ENCODE measurements at places on chromosomes 1 and 21.

DNA sequence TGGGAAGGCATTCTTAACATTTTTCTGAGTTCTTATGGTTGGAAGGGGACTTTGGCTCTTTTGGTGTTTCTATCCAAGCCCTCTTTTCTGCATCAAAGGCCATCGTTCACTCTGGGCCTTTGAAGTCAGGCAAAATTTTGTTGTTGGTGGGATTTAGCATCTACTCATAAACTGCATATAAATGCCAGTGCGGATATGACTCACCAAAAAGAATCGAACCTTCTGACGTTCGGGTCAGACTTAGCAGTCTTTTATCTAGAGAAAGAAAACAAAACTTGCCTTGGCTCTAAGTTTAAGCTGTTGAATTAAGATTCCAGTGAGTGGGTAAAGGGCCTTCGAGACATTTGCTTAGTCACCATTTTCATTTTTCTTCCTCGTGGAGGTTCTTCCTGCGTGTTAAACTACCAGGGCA lies 51.4 kb downstream of the EVA1C start:
- DNase-seq: peak; percentile 99

DNA sequence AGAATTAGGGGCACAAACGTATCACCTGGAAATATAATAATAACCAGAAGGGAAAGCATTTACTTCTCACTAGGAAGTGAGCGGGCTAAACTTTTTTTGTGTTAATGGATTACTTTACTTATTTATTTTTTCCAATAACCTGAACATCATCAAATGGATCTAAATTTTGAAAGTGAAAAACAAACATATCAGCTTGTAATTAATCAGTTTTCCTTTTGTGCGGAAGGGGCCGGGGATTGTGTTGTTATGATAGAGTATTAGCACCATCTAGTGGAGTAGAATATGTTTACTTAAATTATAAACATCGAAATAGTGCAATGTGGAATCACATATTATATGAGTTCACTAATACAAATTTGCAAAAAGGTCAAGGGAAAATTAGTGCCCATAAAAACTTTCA lies 9.0 kb downstream of the CFH start:
- DNase-seq: peak; percentile 36

DNA sequence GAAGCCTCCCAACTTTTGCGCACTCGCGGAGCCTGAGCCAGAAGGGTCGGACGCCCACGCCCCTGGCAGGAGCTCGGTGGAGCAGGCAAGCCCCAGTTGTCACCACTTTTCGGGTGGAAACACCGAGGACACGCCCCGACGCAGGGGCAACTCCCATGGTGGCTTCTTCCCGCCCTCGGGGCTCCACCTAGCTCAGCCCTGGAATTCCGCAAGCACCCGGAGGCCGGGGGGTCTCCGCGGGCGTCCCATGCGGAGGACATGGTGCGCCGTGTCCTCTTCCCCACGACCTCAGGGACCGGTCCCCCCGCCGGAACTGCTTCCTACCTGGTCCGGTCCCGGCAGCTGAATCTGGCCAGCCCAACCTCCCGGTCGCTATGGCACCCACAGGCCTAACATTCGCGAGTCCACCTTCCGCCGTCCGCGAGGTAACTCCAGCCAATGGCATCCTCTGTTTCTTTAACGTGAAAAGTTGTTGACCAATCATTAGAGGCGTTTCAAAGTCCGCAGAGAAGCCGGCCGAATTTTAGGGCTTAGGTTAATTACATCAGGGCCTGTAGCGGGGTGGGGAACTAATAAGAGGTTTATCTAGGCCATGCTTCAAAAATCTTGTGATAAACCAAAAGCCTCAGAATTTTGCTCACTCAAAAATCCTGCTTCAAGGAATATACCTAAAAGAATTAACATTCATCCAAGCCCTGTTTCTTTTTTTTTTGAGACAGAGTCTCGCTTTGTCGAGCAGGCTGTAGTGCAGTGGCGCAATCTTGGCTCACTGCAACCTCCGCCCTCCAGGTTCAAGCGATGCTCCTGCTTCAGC lies at the start of gene STPG1:
TSS of gene STPG1 (minus strand) at position 433 of the 814 bp plus-strand sequence. CDS start 12,394 bp downstream, outside the sequence.
- peak; percentile 86 for DNase-seq

DNA sequence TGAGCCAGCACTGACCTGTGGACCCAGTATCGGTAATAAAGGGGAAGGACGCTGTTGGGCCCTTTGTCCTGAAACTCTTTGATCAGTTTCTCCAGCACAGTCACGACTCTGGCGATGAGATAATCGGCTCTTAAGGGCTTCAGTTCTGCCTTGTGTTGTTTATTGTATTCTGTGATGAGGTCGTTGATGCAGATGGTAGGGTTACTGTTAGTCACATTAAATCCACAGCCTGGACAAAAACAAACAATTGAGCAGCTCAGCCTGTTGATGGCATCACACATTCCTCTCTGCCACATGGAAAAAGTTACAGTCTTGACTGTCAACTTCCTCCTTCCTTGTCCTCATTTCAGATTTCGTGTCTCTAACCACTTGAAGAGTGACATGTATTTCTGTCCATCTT lies 57.6 kb downstream of the SIM2 start:
- peak; percentile 55 for DNase-seq

DNA sequence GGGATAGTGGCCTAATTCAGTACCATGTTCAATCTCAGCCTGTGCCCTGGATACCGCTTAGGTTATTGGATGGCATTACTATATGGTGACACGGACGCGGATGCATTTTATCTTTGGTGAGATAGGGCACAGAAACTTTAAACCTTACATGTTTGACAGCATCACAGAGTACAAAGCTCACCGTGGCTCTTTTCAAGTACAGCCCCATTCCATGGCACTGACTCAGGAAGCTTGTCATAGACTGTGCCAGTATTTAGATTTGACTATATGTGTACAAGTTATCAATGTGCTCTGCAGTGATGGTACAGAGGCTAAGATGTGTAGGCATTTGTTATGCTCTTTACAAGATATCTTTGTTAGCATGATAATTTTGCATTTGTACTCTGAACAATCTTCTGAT lies 169.0 kb downstream of the RYR2 start:
- DNase-seq: no peak

- DNase-seq: no peak
Observed at GRCh38 chr1:97934491-97934890, 13.7 kb upstream of the DPYD start.

GRCh38 chr1:8006037-8006963 lies 19.8 kb downstream of the ERRFI1 start:
- no peak for DNase-seq

- DNase-seq: no peak
Observed at GRCh38 chr1:218501161-218501560, 156.0 kb downstream of the TGFB2 start.

DNA sequence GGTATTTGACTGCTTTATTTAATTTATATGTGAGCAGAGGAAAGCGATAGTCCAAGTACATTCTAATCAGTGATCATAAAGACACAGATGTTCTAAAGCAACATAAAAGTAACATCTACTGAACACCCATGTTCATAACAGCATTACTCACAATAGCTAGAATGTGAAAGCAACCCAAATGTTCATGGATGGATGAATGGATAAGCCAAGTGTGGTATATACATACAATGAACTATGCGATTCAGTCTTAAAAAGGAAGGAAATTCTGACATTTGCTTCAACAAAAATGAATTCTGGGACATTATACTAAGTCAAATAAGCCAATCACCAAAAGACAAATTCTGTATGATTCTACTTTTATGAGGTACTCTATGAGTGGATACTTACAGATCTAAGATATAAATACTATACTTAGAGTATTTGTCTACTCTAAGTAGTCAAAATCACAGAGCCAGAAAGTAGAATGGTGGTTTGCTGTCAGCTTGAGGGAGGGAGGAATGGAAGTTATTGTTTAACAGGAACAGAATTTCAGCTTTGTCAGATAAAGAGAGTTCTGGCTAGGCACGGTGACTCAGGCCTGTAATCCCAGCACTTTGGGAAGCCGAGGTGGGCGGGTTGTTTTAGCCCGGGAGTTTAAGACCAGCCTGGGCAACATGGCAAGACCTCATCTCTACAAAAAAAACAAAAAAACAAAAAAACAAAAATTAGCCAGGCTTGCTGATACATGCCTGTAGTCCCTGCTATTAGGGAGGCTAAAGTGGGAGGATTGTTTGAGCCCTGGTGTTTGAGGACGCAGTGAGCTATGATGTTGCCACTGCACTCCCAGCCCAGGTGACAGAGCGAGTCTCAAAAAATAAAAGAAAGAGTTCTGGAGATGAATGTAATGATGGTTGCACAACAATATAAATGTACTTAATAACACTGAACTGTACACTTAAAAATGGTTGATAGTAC lies 79.7 kb upstream of the ARHGAP29 start:
- DNase-seq: peak; percentile 71

GRCh38 chr1:167065471-167065870 lies 24.7 kb downstream of the GPA33 start:
- DNase-seq: no peak
